ENCODE measurements at places on chromosomes 6 and 20.

DNA sequence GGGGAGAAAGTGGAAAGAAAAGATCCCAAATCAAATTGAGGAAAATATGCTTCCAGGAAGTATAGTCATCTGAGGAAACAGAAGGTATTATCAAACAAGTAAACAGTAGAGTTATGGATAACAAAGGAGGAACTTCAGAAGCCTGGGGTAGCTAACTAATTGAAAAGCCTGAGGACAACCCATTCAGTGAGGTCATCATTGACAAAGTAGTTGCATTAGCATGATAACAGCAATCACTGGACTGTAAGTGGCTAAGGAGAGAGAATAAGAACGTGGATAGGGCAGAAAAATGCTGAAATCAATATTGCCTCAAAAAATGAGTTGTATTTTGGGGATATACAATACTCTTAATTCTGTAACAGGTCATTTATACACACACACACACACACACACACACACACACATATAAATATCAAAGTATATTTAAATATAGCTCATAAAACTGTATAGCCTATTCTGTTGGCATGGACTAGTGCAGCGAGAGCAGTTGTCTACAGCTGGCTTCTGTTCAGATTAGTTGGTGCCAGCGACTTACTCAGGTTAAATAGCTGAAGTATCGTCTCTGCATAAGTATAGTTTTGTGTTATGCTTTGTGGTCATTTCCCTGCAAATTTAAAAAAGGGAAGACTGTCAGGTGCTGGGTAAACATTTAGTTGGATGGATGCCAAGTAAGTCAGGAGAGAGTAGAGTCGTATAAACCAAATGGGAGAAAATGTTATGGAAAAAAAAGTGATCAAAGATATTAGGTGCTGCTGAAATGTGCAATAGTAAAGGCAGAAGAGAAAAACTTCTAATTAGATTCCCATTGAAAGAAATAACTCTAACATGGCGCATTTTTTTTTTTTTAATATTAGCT is 33.8 kb upstream of the CTAGE9 start:
- DNase-seq = no peak

DNA sequence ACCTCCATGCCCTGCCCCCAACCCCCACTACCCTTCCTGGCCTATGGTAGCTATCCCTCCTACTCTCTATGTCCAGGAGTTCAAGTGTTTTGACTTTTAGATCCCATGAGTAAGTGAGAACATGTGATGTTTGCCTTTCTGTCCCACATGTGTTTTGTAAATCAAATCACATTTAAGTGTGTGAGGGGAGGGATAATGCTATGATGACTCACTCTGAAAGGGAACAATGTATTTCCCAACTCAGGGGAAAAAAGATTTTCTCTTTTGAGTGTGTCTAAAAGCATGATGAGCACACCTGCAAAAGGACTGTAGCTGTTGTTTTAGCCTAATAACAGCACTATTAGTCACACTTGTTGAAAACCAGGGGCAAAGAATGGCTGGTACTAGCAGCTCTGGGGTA is 193.7 kb downstream of the GJA10 start:
- DNase-seq = peak; percentile 89

- no peak for DNase-seq
These were observed 16.3 kb upstream of the SDCBP2 start for GRCh38 chr20:1345030-1345755.

DNA sequence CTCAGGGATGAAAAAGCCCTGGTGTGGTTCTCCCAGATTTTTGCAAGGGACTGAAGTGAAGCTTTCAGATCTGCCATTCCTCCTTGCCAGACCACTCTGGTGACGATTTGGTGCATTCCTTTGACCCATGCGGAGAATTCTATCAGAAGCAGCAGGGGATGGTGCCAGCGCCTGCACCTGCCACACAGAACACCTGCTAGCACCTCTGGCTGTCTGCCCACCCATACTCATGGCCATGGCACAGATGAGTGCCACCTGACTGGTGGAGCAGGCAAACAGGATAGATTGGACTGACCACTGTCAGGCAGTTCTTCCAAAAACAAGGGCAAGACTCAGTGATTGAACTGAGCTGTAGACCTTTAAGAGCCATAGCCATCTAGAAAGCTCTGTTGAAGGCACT is 107.1 kb downstream of the CDYL start:
- no peak for DNase-seq

GRCh38 chr6:44935693-44936300 is 392.3 kb upstream of the RUNX2 start:
- DNase-seq = no peak

- no peak for DNase-seq
These were observed 490.0 kb downstream of the GRIK2 start for GRCh38 chr6:101883505-101883904.

DNA sequence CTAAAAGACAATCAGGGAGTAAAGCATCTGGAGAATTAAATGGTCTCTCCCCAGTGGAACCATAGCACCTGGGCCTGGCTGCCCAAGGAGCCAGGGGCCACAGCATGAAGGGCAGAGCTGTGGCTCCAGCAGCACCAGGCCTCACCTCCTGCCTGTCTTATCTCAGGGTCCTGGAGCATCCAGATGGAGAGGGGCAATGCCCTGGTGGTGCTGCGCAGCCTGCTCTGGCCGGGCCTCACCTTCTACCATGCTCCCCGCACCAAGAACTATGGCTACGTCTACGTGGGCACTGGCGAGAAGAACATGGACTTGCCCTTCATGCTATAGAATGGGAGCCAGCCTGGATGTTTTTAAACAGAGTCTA is 17.0 kb downstream of the MRPS18A start:
- DNase-seq = no peak

DNA sequence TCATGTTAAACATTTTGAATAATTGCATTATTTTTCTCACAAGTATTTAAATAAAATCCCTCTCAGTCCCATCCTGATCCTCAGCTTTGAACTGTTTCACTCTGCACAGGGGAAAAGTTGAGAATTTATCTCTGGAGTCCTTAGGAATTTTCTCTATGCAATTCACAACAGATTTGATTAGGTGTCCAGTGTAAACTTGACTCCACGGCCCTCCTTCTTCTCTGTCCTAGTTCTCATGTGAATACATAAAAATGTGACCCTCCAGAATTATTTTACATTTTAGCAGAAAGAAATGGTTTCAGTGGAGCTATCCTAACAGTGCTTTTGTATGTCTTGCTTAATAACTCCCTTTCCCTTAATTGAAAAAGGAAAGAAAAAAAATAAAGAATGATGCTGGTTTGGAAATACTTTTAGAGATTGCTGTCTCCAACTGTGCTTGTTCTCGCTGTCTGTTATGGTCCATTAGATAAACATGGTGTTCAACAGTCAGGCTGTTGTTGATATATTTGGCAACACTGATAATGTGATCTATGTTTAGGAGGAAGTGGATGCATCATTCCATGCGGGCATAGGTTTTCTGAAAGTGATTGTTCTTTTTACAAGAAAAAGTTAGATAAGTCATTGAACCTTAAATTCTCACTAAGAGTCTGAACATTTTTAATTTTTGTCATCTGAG is 599.4 kb upstream of the CITED2 start:
- peak; percentile 52 for DNase-seq
